AG10803 (cell line): ENCODE measurements at places on chromosomes 2 and 18.

DNA sequence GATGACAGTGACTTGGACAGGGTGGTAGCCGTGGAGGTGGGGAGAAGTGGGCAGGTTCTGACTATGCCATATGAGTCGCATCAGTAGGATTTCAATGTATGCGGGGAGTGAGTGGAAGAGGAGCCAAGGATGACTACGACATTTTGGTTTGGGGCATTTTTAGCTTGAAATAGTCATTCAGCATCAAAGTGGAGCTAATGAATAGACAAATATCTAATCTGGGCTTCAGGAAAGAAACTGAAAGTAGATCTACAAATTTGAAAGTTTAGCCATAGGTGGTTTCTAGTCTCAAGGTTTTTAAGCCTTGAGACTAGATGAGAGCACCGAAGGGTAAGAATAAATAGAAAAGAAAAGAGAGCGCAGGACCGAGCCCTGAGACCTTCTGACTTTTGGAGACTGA is 58.3 kb downstream of the FEZ2 start:
- DNase-seq: peak; percentile 54

- DNase-seq: no peak
Observed at GRCh38 chr18:22084547-22084946, 84.8 kb upstream of the GATA6 start.

GRCh38 chr18:32160547-32160946 is 29.3 kb upstream of the MEP1B start:
- DNase-seq: no peak

- DNase-seq: no peak
Observed at GRCh38 chr2:63192169-63192888, 141.7 kb downstream of the OTX1 start.

- DNase-seq: no peak
Observed at GRCh38 chr2:150520033-150520432, 32.6 kb upstream of the RND3 start.

DNA sequence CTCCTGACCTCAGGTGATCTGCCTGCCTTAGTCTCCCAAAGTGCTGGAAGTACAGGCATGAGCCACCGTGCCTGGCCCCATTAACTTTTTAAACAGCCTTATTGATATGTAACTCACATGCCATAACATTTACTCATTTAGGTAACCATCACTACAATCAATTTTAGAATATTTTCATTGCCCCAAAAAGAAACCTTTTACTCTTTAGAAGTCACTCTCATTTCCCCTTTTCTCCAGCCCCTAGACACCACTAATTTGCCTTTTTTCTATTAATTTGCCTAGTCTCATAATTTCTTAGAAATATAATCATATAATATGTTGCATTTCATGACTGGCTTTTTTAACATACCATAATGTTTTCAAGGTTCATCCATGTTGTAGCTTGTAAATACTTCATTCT is 57.2 kb upstream of the TACR1 start:
- no peak for DNase-seq

DNA sequence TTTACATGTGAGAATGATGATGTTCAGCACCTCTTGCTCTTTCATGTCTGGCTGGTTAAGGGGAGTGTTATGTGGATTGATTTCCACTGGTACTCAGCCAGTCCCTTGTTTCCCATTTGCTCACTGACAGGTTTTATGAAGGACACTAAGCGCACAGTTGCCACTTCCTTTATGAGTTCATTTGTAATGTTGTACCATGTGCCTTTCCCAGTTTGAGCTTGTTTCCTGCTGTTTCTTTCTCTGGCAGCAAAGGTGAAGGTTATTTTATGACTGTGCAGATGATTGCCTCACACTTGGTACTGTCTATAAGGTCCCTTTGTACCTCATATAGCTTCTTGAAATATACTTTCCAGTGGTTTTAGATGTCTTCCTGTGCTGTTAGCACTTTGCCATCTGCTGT is 1700.5 kb upstream of the TMEFF2 start:
- DNase-seq: no peak

DNA sequence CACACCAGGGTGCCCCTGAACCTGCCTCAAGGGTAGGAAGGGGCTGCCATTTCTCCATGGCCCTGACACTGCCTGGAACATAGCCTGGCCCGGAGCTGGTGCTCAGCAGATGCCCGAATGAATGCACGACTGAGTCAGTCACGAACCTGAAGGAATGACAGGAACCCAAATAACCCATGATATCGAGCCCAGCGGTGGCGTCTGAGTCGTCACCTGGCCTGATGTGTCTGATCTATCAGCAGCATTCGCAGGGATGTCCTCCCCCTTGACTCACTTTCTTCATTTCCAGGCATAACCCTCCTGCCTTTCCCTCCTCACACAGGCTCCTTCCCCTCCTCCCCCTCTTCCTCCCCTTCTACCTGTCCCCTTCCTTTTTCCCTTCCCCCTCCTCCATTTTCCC is 52.1 kb upstream of the SMAD7 start:
- no peak for DNase-seq

DNA sequence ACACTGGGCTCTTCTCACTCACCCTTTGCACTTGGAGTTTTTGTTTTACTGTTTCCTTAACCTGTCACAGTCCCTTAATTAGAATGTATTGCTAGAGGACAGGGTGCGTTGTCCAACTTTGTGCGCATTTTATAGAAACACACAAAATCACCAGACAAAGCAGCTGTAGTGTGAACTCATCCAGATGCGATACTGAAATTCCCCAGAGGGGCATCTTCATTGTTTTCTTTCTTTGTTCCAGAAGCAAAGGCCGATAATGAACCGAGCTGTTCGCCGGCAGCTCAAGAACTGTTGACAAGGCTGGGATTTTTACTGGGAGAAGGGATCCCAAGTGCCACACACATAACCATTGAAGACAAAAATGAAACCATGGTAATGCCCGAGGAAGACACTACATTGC is 137.6 kb downstream of the WDSUB1 start:
- no peak for DNase-seq

DNA sequence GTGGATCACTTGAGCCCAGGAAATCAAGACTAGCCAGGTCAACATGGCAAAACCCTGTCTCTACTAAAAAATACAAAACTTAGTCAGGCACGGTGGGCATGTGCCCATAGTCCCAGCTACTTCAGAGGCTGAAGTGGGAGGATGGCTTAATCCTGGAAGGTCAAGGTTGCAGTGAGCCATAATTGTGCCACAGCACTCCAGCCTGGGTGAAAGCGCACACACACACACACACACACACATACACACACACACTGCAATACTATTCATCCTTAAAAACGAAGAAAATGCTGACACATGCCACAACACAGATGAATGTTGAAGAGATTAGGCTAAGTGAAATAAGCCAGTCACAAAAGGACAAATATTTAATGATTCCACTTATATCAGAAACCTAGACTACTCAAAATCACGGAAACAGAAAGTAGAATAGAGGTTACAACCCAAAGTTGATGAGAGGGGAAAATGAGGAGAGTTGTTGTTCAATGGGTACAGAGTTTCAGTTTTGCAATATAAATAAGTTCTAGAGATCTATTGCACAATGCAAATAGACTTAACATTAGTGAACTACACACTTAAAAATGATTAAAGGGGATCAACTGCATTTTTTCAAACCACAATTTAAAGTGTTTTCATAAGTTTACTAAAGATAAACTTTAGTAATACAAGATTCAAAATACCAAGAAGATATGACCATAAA is 114.5 kb downstream of the USP34 start:
- no peak for DNase-seq

DNA sequence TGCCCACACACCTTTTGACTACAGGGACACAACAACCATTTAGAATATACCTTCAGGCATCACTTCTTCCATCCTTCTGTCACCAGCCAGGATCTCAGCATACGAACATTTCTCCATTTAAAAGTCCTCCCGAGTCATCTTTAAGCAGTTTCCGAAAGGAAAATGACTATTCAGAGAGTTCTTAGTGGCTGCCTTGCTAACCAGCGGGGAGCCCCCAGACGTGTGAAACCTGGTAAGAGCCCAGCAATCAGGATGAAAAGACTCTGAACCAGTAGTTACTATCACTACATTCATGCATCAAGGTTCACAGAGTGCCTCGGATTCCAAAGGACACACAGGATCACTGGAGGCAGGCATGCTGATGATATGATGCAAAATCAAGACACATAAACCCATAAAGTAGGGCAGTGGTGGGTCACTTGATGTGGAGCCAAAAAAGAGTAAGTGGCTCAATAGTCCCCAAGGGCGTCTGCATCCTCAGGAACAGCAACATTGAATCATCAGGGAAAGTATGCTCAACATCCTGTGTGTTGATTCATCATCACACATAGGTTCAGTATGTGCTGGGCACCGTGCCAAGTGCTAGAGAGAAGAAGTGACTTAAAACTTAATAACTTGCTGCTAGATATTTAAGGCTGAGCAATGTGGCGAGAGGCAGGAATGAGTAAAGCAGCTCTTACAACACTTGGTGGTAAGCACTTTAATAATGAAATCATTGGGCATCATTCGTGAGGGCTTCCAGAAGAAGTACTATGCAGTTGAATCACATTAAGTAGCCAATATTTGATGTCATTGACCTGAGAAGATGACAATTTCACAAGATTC is 4.4 kb downstream of the CCL20 start:
- peak; percentile 100 for DNase-seq

GRCh38 chr2:77228391-77228790 is 293.8 kb downstream of the LRRTM4 start:
- no peak for DNase-seq

DNA sequence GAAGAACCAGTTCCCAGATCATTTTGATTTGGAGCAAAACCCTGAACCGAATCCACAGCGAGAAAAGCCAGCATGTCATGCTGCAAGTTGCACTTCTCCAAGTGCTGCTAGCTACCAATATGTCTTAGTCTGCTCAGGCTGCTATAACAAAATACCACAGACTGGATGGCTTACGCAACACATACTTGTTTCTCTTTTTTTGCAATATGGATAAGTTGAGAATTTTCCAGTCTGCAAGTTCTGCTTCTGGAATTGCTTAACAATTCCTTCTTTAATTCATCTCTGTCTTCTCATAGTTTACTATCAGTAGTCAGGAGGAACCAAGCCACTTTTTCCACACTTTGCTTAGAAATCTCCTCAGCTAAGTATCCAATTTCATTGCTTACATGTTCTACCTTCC is 105.9 kb upstream of the RBBP8 start:
- peak; percentile 41 for DNase-seq

DNA sequence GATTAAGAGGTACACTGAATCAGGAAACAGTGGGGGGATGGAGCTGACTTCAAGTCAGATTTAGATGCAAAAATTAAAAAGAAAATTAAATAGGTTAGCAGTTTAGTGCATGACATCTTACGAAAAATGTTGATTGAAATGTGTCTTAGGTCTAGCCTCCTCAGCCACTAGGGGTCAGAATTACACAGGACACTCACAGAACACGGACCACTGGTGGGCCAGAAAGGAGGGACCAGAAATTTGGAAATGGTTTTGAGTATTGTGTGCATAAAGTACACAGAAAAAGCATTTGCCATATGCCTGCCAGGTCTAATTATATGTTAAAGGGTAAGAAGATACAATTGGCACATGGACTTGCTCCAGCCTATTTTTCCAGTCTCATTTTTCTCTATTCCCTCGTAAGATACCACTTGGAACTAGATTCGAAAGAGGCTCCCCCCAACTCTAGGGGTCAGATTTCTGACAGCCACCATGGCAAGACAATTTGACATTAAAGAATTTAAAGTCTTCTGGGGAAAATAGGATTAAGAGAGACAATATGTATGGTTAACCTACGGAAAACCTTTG is 550.2 kb upstream of the SETBP1 start:
- peak; percentile 25 for DNase-seq

- no peak for DNase-seq
Observed at GRCh38 chr2:215970425-215970824, 42.9 kb downstream of the MREG start.

DNA sequence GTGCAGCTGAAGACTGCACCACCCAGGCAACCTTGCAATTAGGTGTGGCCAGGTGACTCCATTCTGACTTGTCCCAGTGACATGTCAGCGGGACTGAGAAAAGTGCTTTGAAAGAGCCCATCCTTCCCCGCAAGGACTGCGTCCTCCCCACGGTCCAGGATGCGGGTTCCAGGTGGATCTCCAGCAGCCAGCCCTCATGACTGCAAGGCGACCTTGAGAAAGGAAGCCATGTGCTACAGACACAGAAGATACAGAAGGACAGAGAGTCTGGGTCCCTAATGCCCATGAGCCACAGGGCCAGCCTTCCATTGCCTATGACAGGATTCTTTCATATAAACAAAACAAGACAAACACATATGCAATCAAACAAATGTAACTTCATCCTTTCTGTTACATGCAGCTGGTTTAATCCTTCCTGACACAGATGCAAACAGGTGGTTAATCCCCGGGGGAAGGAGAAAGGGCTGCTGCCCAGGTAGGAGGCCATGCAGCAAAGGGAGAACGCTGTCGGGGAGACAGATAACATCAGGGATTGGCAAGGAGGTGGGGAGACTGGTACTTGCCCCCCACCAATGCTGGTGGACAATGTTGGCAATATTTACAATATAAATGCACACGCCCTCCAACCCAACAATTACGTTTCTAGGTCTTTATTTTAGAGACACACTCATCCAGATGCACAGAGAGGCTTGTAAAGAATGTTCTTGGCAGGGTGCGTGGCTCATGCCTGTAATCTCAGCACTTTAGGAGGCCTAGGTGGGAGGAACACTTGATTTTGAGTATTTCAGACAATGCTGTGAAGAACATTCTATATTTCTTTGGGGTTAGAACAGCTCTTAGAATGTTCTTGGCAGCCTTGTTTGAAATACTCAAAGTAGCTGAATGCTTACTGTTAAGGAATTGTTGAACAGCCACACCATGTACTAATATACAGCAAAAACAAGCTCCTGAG is 64.8 kb downstream of the NCAPH start:
- no peak for DNase-seq

DNA sequence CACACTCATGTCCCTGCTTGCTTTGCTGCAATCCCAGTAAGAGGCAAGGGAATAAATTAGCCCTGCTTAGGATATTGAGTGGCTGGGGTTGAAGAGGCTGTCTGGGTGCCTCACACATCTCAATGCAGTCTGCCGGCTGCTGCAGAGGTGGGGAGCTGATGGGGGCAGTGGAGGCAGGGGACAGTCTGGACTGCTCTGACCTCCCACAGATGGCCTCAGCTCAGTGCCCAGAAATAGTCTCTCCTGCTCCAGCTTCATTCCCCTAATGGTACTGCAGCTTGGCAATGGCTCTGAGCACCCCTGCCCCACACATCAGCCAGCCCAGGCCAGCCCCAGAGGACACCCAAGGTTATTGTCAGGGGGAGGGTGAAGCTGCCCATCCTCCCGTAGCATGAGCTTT is 21.5 kb upstream of the TNS1 start:
- no peak for DNase-seq
